HCEC 1CT (cell line): ENCODE measurements at places on chromosomes 7 and 10.

DNA sequence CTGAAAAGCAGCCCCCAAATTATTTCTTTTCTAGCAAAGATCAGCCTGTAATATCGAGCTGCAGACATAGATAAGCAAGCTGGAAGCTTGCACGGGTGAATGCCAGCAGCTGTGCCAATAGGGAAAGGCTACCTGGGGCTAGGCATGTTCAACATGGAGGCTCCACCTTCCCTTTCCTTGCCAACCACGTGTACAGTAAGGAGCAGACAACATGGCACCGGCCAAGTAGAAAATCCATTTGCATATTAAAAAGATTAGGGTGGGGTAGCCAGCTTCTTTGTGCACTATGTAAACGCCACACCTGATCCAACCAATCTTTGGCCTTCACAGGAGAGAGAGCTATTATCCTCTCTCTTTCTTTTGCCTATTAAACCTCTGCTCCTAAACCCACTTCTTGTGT lies 56.7 kb upstream of the SEPHS1 start:
- DNase-seq = no peak

- DNase-seq = no peak
These were observed 21.4 kb downstream of the STEAP1 start for GRCh38 chr7:90175667-90176066.

DNA sequence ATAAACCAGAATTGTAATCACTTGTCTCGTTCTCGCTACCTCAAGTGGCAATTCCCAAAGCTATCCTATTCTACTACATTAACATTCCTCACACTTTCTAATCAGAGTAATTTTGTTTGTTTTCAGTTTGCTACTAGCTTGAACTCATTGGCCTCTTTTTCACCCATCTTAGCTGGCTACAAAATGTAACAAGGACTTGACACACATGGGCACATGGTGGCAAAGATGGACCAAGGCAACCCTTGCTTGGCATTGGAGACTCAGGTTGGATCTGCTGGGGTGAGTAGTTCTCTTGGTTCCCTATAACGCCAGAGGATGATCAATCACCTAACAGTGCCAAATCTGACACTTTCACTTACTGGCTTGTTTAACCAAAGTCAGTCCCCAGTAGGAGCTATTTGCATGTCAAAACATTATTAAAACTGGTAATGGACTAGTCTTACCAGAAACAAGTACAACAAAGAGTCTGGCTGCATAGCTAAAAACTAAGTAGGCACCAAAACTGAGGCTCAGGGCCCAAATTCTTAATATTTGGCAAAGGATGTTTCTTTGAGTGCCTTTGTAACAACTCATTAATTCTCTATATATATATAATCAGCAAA lies 1.9 kb downstream of the USP6NL start:
- no peak for DNase-seq

GRCh38 chr10:47087667-47088066 lies 176.4 kb downstream of the PTPN20 start:
- no peak for DNase-seq

DNA sequence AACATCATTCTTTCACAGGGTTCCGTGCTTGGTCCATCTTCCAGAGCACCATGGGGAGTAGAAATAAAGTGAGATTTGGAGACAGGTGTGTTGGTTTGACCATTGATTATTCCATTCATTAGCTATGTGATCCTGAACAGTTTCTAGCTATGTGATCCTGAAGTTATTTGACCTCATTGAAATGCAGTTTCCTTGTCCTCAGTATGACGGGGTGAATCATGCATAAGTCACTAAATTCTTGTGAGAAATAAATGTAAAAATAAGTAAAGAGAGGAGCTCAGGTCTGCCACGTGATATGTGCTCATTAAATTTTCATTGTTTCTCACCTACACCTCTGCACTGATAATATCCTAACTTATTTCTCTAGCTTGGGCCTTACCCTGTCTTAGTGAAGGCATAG lies 34.1 kb upstream of the LHFPL3 start:
- DNase-seq = no peak

- no peak for DNase-seq
These were observed 136.3 kb downstream of the DNAJB6 start for GRCh38 chr7:157473051-157473569.

- DNase-seq = no peak
These were observed 1029.0 kb downstream of the GRM8 start for GRCh38 chr7:126223729-126224128.

DNA sequence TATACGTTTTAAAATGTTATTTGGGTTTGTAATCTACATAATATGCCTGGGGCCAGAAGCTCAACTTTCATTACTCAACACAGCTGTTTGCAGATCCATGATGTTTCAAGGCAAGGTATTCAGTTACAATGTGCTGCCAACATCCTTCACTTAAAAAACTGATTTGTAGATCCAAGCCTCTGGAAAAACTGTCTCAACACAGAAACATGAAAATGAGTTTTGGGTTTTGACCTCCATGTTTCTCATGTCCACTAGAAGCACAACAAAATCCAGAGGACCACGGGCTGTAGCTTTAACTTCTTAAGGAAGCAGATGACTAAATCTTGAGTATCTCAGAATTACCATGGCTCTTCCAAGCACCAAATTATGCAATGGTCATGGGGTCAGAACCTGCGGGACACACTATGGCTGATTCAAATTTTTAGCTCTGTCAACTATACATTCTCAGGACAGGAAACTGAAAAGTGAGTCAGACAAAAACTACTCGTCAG lies 247.1 kb upstream of the GRB10 start:
- peak; percentile 93 for DNase-seq
